Activated CD8-positive, alpha-beta memory T cell treated with anti-CD3 and anti-CD28 coated beads for 1 hour (primary cell): ENCODE measurements at places on chromosomes 4 and X.

GRCh38 chr4:159049780-159050375 lies 53.0 kb upstream of the RAPGEF2 start:
- DNase-seq: no peak

DNA sequence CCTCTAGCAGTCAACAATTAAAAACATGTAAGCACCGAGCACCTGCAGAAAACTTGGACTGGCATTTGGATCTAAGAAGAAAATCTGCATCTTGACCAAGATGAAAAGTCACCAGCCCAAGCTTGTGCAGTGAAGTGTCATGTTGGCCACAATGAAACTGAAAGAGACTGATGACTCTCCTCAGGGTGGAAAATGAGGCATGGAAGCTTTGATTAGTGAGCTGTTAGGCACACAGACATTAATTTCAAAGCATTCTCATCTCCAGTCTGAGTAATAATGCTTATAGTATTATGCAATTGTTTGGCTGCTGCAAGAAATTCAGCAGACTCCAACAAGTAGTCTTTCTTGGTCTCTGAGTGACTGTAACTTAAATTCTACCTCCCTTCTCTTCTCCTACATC lies 150.1 kb downstream of the AR start:
- DNase-seq: no peak

DNA sequence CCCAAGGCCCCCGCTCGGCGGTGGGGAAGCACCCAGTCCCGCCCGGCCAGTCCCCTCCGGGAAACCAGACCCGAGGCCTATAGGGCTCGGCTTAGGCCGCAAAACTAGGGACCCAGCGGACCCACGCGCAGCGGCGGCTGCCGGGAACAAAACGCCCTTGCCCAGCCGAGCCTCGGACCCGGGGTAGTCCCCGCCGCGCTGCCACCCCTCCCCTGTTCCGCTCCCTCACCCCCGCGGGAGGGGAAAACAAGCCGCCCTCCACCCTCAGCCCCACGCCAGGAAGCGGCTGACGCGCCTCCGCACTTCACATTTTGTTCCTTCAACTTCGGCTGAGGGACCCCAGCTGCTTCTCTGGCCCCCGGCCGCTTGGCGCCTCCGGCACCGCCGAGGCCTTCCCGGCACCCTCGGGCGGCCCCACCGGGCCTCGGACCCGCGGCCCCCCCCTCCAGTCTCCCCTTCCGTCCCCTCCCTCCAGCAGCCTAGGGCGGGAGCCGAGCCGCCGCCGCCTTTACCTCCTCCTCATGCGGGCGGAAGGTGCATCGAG lies 694 bp downstream of the PDS5A start:
- no peak for DNase-seq

GRCh38 chr4:168059251-168059650 lies 33.1 kb upstream of the ANXA10 start:
- DNase-seq: no peak

DNA sequence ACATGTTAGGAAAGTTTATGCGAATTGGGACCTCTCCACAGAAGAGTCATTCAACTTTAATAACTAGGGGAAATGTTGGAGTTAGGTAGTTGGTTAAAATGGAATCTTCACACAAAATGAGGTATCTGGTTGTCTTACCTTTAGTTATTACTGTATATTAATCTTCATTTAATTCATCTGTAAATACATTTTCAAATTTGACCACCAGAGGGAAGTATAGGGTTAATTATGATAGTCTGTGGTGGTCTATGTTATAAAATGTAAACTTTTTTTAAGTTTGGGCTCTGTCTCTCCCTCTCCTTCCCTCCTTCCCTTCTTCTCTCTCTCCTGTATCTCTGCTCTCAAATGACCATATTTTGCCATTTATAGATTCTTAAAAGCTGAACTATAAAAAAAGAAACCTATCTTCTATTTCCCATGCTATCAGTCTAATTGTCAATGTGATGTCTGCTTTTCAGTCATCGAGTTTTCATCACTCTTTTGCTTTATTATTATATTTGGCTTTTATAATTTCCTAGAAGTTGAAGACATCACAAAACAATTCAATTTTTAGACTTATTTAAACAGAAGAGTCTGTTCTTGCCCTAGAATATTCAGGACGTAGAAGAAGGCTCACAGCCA lies 49.8 kb downstream of the TMEM144 start:
- no peak for DNase-seq

GRCh38 chr4:47071901-47072341 lies 40.6 kb downstream of the GABRB1 start:
- no peak for DNase-seq

DNA sequence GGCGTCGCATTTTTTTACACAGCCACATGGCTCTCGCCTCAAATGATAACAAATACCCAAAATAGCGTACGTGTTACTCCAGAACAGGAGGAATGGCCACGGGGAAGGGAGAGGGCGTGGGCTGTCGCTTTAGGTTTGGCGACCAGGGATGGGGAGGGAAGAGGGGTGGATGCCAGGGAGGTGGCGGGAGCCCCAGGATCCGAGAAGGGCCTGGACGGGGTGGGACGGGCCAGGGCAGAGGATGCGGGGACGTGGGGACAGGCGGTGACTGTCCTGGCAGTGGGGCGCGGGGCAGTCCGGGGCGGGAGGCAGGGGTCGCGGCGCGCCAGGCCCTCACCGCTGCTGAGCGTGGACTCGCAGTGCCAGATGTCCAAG lies 631 bp downstream of the TMEM47 start:
- DNase-seq: no peak

DNA sequence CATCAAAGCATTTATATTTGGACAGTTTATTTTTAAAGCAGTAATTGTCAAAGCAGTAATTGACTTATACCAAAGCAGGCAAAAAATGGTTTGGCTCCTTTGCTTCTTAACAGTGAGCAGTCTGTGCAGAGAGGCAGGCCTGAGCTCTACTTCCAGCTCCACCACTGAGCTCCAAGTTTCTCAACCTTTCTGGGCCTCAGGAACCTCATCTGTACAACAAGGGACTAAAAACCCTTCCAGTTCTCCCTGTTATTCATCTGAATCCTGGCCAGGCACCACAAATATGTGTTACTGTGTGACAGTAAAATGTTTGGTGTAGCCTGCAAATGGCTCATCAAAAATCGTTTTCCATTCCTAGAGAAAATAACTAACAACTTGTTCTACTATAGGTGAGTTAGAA lies 88.7 kb upstream of the TTC29 start:
- DNase-seq: no peak

GRCh38 chrX:103063191-103063845 lies 653 bp downstream of the BEX1 start:
- DNase-seq: no peak

GRCh38 chr4:150849016-150849415 lies 166.1 kb downstream of the LRBA start:
- no peak for DNase-seq

GRCh38 chrX:106999002-106999975 lies 723 bp downstream of the MORC4 start:
- peak; percentile 7 for DNase-seq

- DNase-seq: no peak
These were observed 346.6 kb downstream of the CFAP47 start for GRCh38 chrX:36266155-36266554.
